ENCODE measurements at places on chromosomes 12 and 14.

DNA sequence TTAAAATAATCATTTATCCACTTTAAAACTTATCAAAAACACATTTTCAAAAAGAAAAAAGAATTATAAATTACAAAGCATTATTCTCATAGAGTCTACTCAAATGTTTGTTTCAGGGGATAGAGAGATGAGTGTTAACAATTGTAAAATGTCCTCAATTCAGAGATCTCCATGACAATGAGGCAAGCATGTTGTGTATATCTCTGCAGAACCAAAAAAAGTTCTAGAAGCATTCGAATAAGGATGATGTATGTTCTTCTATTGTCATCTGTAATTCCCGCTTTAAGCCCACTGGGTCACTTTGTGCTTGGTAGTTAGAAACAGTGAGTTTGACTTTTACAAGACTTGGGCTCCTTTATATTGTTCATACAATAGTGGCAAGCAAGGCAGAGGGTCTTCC lies 73.6 kb upstream of the CCDC198 start:
- DNase-seq = no peak

DNA sequence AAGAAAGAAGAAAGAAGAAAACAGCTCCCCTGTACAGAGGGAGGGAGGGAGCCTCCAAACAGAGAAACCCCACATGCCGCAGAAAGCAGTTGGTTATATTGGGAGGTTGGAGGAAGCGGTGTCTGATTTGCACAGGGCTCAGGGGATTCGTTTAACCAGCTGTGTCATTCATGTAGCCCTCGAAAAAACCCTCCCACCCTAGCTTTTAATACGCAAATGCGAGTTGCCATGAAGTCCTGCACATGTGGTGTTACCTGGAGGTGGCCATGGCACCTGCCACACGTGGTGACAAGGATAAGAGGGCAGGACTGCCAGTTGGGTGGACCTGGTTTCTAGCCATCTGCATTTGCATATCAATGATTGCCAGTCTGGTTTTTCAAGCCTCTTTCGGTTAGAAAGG lies 40.9 kb downstream of the TMEM30B start:
- no peak for DNase-seq

GRCh38 chr12:65787056-65787865 lies 37.0 kb upstream of the HMGA2 start:
- no peak for DNase-seq

- DNase-seq = no peak
These were observed 390.0 kb downstream of the EGLN3 start for GRCh38 chr14:33560718-33561431.

DNA sequence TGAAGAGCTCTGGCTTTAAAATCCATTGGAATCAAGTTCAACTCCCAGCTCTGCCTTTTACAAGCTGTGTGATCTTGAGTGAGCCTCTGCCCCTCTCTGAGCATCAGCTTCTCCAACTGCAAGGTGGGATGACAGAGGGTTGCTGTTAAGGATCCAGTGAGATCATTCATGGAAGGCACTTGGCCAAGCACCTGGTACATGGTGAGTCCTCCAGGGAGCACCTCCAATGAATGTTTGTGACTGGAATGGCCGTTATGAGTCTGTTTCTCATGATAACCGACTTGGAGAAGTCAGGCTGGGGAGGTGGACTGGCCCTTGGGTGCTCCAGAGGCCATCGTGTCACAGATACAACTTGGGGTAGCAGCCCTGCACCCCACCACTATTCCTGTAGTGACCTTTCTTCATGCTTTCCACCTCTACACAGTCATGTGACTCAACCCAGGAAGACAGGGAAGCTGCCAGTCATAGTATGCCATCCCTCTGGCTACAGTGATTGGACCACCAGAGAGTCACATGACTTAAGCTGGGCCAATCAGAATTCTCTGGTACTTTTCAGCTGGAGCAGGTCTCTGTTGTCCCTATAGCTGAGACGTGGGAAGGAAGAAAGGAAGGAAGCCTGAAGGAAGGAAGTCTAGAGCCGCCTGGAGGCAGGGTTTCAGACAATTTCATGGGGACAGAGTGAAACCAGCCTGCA lies 146.5 kb upstream of the MYL2 start:
- no peak for DNase-seq

- no peak for DNase-seq
These were observed 9.6 kb downstream of the PTPN21 start for GRCh38 chr14:88545256-88545655.

GRCh38 chr12:3432176-3432742 lies 58.7 kb upstream of the PRMT8 start:
- DNase-seq = no peak

GRCh38 chr12:112375105-112375504 lies 7.1 kb downstream of the HECTD4 start:
- DNase-seq = no peak

DNA sequence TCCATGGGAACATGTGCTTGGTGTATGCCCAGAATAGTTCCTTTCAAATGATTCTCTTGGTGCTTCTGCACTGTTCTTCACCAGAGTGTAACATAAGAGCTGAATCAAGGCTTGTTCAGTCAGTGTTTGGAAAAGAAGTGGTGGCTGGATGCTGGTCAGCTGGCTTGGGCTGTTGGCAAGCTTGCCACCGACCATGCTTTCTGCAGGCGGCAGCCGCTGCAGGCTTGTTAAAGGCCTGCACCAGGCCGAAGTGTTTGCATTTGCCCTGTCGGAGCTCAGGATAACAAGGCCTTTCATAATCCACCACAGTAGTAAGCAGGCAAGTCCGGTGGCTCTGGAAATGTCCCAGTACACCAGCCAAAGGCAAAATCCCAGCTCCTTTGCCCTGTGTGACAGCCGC lies 26.9 kb downstream of the DAAM1 start:
- DNase-seq = no peak

DNA sequence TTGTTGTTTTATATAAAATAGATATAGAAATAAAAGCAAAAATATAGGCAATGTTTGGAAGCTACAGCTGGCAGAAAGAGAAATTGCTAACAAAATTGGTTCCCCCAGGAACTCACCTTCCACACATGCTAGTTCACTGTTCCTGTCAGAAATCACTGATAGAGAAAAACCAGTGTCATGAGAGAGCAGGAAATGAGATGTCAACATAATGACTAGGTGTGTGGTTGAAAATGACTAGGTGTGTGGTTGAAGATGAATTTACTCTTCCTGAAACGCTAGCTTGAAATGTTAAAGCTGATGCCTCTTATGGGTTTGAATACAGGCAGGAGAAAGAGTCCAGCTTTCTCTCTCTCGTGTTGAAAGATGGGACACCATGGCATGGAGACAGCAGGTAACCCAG lies 216.3 kb downstream of the C12orf42 start:
- no peak for DNase-seq

- no peak for DNase-seq
These were observed 10.4 kb upstream of the RMST start for GRCh38 chr12:97452230-97452629.

DNA sequence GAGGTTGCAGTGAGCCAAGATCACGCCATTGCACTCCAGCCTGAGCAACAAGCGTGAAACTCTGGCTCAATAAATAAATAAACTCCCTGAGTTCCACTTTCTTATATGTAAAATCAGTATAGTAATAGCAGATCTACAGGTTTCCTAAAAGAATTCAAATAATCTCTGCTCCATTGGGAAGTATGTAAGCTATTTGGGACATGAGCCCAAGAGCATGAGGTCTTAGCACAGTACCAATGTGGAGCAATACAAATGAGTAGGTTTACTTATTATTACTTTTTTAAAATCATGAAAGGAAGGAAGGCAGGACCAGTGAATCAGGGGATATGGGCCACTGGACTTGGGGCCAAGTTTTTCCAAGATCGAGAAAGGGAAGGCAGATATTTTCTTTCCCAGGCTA lies 216.9 kb upstream of the DIO2 start:
- DNase-seq = no peak

GRCh38 chr12:26346736-26347135 lies 151.4 kb downstream of the SSPN start:
- no peak for DNase-seq

GRCh38 chr12:49126852-49127763 lies 4.1 kb downstream of the TUBA1B start:
- no peak for DNase-seq

GRCh38 chr12:4289231-4289878 lies 15.8 kb downstream of the CCND2 start:
- no peak for DNase-seq

DNA sequence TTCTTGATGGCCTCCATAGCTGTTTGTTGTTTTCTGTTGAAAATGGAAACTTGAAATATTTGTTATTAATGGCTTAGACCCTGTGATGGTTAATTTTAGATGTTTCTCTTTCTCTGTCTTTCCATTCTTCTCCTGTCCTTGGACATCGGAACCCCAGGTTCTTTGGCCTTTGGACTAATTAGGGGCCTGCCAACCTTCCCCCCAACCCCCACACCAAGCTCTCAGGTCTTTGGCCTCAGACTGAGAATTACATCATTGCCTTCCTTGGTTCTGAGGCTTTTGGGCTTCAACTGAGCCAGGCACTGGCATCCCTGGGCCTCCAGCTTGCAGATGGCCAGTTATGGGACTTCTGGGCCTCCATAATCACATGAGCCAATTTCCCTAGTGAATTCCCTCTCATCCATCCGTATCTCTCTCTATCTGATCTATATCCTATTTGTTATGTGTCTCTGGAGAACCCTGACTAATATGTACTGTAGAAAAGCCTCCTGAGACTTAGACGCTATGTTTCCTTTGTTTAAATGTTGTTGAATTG lies 71.6 kb downstream of the FGD4 start:
- no peak for DNase-seq

DNA sequence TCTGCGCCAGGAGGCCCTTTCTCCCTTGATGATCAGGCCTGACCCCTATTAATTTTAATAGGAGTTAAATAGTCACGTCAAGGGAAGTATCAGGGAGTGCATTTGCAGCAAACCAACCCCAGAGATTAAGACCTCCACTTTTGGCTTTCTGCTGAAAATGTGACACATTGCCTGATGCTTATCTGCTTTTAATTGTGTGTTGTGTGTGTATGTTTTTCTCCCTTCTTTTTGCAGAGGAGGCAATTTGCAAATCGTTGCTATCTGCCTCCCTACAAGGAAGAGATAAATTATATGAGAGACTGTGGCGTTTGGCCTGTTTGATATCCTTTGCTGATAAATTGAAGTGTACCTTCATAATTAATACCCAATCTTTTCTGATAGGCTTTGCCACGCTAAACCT lies 822.9 kb downstream of the VRK1 start:
- no peak for DNase-seq

- no peak for DNase-seq
These were observed 651.6 kb upstream of the LRFN5 start for GRCh38 chr14:40955131-40955505.

- DNase-seq = no peak
These were observed 8.5 kb downstream of the STXBP6 start for GRCh38 chr14:25041484-25041883.

DNA sequence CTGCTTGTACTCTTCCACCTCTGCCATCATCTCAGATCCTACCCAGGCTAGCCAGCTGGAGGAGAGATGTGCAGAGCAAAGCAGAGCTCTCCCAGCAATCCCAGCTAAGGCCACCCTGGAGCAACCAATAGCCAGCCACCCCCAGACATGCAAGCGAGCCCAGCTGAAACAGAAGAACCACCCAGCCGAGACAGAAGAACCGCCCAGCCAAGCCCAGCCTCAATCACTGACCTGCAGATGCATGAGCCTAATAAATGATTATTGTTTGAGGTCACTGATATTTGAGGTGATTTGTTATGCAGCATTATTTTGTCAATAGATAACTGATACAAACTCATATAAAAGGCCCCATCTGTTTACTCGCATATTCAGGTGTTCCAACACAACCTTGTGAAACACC lies 106.3 kb downstream of the SCARB1 start:
- no peak for DNase-seq

DNA sequence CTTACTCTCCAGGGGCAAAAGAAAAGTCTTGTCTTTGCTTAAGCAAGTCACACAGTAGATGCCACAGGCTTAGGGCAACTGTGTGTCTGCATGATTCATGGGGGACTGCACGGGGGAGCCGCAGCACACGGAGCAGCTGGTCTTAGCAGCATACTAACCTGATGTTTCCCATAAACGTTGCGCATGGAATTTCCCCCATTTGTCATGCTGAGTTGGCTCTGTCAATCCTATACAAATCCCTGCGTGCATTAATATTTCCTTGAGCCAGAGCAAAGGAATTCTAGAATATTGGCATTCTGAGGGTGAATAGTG lies 71.2 kb downstream of the SAMD4A start:
- DNase-seq = no peak

DNA sequence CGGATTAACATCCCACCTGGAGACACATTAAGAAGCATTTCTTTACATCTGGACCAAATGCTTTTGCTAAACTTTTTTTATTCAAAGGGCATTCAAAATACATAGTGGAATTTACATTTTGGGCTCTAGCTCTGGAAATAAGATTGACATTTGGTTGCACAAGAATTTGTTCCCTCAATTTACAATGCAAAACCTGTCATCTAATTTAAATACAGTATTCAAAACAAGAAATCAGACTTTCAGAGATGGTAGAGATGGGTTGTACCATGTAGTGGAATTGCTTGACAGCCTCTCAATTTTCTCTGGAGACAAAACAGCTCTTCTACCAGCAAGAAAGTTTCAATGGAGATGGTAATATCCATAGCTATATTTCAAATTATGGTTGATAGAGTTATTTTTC lies 275.8 kb downstream of the ATP23 start:
- DNase-seq = no peak

- DNase-seq = no peak
These were observed 24.6 kb downstream of the PRICKLE1 start for GRCh38 chr12:42564996-42565395.

DNA sequence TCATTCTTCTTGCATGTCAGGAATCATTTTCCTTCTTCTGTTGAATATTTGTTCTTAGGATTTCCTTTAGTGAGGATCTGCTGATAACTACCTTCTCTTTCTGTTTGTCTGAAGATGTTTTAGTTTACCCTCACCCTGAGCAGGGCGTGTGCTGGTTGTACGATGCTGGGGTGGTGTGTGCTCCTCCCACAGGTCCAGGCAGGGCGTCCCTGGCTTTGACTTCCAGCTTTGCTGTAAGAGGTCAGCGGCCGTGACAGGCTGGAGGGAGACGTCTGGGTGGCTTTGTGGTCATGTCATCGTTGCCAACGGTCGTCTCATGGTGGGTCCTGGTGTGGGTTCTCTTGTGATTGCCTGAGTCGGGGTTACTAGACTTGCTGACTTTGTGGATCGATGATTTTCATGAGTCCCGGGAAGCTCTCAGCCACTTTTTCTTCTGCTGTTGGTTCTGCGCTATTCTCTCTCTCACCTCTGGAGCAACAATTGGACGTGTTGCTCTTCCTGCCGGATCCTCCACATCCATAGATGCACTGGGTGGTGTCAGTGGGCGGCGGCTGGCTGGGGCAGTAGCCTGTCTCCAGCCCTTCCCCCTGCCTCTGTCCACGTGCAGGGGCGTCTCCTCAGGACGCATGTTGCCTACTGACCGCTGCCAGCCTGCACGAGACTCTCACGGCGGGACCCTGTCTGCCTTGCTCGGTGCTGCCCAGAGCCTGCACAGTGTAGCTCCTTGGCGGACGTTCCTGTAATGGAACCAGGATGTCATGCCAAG lies 8.4 kb downstream of the PACS2 start:
- no peak for DNase-seq

DNA sequence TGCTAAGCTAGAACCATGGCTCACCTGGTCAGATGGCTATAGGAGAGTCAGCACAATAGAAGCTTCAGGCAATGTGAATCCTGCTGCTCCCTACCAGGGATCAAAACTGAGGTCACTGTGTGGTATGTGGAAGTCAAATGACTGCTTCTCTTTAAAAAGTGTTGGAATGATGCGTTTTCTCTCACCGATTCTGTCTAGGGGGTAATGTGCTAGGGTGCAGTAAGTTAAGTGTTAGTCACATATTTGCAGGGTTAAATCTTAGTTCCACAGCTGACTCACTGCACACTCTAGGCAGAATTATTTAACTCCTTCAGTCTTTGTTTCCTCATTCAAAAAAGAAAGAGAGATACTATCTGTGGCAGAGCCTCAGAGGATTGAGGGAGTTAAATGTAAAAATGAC lies 696.6 kb downstream of the DIO2 start:
- no peak for DNase-seq

Measured in stimulated activated CD8-positive, alpha-beta memory T cell treated with anti-CD3 and anti-CD28 coated beads, Interleukin-12 subunit alpha, Interleukin-12 subunit beta, amount 100 ng/mL, for 4 hours (primary cell).